NCI-H2171 (cell line): ENCODE measurements at places on chromosomes 12 and 14.

GRCh38 chr12:11906286-11906935, 164.3 kb upstream of the BCL2L14 start:
- no peak for DNase-seq

GRCh38 chr12:93573552-93574223, 1.2 kb downstream of the SOCS2 start:
- DNase-seq, result no peak

DNA sequence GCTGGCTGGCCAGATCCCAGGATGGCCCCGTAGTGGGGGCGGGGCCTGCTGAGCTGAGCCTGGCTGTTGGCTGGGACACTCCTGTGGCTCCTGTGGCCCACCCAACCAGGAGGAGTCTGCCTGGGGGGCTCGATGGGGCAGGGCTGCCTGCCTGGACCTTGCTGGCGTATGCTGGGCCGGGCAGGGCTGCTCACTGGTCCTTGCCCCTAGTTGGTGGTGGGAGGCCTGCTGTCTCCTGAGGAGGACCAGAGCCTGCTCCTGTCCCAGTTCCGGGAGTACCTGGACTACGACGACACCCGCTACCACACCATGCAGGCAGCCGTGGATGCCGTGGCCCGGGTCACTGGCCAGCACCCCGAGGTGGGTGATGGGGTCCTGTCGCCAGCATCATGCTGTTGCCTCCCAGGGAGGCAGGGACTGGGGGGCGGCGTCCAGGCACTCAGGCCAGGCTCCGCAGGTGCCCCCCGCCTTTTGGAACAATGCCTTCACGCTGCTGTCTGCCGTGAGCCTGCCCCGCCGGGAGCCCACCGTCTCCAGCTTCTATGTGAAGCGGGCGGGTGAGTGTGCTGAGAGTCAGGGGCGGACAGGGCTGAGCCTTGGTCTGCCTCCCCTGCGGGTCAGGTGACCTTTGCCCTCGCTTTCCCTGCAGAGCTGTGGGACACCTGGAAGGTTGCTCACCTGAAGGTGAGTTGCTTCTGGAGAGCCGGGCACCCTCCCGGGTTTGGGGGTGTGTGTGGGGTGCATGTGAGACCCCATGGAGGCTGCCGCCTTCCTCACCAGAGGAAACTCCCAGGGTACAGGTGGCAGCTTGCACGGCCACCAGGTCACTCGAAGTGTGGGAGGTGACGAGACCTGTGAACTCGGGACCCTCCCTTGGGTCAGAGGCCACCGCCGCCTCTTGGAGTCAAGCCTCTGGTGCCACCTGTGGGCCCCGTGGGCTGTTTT, 3.4 kb downstream of the NOC4L start:
- no peak for DNase-seq

GRCh38 chr14:35221462-35221861, 70.7 kb upstream of the PSMA6 start:
- DNase-seq, result no peak
